ENCODE measurements at places on chromosomes 16 and 17.

GRCh38 chr17:55265311-55266021 is 706 bp downstream of the HLF start:
- DNase-seq, result no peak

DNA sequence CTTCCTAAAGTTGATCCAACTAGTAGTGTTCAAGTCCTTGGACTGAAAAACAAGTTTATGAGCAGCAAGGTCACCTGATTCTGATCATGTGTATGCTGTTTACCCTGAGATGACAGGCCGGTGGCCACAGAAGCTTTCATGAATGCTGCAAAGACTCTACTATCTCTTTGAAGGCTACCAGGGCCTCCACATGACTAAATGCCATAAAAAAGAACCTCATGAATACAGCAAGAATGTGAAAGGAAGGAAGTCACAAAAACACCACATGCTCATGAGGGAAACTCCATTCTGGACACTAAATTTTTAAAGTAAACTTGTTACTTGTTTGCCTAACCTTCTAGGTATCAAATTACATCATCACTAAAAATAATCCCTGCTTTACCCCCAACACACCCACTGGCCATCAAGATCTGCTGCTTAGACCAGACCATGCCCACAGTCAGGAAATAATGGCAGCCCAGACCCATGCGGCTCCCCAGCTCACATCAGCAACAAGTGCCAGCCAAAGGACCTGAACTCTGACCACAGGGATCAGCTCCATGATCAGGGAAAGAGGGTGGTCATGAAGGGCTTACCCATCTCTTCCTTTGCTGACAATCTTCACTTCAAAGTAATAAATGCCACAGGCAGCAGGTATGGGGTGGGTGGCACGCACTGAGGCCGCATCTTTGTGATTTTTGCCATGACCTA is 1.4 kb downstream of the RANBP10 start:
- DNase-seq, result no peak

GRCh38 chr17:149897-150584 is 12.7 kb downstream of the SCGB1C2 start:
- DNase-seq, result no peak

DNA sequence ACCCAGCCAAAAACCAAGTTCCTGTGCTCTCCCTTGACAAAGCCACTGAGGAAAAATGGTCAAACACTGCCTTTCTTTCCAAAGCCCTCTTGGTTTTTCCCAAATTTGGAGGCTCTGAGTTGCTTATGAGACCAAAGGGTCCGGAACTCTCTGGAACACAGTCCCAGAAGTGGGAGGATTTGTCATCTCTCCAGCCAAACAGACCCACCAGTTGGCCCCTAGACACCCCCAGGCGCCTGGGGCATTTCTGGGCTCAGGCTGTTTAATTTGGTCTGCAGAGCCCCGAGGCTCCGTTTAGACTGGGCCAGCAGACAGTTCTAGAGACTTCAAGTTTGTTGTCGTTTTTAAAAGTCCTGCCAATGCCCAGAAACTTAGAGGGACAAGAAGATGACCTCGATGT is 239.1 kb downstream of the SEC14L1 start:
- DNase-seq, result no peak

DNA sequence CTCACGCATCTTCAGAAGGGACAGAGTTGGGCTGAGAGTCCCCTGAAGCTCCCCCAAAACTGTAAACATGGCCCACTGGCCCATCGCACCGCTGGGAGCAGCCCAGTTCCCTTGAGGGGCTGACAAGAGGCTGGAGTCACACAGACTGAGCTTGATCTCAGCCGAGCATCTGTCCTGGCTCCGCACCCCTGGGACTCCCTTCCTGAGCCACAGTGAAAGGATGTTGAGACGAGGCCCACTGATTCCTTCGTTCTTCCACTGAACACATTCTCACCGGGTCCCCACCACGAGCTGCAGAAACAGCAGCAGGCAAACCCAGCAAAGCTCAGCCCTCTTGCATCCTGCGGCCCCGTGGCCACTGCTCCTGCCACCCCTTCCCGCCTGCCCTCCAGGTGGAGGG is 145.9 kb upstream of the CIBAR2 start:
- DNase-seq, result no peak

DNA sequence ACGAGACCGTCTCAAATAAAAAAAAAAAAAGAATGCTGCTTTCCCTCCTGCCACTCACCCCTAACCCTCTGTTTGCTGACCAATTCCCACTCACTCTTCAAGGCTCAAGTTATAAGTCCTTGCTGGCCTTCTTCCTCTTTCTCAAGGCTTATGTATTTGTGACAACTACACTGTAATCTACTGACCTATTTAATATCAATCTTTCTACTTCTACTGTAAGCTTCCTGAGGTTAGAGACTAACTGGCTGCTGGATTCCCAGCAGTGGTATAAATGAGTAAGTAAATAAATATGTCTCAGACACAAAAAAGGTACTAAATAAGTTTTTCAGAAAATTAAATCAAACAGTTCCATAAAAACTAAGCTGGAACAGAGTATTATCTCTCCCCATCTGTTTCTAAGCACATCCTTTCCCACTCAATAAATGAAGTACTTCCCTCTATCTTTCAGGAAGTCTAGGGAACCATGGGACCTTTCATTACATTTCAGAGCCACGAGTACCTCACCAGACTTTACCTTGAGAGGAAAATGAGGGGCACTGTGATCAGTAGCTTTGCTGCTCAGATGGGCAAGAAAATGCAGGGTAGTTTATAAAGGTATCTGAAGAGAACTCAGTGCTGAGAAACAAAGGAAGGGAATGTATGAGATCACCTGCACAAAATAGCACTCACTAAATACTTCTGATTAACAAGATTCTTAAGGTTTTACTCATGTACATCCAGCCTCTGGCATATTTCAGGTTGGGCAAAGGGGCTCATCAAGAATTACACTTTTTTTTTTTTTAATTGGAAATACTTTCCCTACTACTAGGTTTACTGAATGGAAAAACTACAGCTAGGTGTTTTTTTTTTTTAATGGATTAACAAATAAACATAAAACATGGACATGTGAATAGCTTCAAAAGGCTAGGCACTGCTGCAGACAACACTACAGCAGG is 10.8 kb downstream of the SSH2 start:
- peak; percentile 10 for DNase-seq

GRCh38 chr17:70774339-70775117 is 605.2 kb downstream of the KCNJ2 start:
- no peak for DNase-seq

DNA sequence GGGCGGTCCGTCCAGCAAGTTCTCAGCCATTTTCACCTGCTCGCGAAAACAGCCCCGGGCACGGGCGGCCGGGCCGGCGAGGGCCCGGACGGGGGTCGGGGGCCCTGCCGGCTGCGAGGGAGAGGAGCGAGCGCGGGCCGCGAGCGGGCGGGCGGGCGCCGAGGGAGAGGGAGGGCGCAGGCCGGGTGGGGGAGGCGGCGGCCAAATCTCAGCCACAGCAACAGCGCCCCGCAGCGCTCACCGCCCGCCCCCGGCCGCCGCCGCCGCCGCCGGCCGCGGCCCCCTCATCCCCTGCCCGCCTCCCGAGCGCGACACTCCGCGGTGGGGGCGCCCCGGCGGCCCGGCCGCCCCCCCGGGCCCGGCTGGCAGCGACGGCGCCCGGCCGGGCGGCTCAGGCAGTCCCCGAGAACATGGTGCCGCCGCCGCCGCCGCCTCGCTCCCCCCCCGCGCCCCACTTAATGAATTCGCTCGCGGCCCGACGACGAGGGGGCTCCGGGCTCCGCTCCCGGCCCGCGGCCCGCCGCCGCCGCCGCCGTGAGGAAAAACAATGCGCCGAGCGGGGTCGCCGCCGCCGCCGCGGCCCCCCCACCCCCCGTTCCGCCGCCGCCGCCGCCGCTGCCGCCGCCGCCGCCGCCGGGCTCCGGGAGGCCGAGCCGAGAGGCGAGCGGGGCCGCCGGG is 487 bp downstream of the CREBBP start:
- peak; percentile 71 for DNase-seq

DNA sequence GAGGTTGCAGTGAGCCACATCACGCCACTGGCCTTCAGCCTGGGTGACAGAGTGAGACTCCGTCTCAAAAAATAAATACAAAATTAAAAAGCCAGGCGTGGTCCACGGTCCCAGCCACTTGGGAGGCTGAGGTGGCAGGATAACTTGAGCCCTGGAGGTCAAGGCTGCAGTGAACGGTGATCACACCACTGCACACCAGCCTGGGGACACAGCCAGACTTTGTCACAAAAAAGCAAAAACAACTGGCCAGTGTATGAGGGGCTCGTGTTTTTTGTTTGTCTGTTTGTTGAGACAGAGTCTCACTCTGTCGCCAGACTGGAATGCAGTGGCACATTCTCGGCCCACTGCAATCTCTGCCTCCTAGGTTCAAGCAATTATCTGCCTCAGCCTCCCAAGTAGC is 1.2 kb upstream of the UBB start:
- DNase-seq, result no peak

GRCh38 chr17:63293323-63294075 is 152.6 kb downstream of the CYB561 start:
- peak; percentile 87 for DNase-seq

DNA sequence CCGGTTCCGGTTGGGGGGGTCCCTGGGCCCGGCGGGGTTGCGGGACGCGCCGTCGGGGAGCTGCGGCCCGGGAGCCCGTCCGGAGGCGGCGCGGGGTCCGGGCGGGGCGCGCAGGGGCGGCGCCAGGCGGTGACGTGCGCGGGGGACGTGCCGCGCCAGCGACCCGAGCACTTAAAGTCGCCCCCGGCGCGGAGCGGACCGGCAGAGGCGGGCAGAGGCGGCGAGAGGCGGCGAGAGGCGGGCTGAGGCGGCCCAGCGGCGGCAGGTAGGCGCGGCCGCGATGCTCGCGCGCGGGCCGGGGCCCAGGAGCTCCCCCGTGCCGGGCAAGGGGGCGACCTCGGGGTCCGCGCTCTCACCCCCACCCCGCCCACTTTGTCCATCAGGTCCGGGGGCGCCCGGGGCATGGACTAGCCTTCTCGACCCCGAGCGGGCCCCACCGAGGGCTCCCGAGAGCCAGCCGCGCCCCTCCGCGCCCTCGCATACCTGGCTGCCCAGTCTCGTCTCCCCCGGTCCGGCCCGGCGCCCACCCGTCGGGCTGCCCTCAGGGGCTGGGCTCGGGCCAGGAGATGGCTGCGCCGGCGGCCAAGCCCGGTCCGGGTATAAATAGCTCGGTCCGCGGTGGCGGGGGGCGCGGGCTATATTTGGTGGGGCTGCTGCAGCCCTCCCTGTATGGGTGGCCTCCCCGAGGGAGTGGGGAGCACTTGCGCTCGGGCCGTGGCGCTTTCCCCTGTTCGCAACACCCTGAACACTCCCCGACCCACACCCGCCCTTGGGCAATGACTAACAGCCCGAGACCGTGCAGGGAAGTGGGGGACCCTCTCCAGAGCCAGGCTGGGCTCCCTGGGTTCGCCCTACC is at the start of gene SLC16A3:
Gene SLC16A3 (plus strand): TSS at position 201 of the 856 bp plus-strand sequence. CDS start 6,967 bp downstream, outside the sequence.
- DNase-seq, result peak; percentile 82

GRCh38 chr16:19926449-19927390 is 42.1 kb upstream of the GPRC5B start:
- no peak for DNase-seq

GRCh38 chr16:2154533-2155090 is 970 bp upstream of the TRAF7 start:
- DNase-seq, result peak; percentile 27

DNA sequence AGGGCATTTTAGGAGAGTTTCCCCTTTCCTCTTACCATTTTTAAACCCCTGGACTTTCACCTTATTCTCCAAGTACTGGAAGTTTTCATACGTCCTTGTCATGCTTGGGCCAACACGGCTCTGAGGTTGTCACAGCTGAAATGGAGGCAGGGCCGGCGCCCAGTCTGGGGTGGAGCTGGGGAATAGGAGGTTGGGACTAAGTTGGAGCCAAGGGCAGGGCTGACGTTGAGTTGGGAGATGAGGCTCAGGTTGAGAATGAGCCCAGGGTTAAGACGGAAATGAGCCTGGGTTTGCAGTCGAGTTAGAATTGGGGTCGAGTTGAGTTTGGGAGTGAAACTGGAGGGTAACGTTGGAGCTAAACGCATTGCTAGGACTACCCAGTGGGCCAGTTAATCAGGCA is 1.3 kb downstream of the CLEC10A start:
- DNase-seq, result no peak

DNA sequence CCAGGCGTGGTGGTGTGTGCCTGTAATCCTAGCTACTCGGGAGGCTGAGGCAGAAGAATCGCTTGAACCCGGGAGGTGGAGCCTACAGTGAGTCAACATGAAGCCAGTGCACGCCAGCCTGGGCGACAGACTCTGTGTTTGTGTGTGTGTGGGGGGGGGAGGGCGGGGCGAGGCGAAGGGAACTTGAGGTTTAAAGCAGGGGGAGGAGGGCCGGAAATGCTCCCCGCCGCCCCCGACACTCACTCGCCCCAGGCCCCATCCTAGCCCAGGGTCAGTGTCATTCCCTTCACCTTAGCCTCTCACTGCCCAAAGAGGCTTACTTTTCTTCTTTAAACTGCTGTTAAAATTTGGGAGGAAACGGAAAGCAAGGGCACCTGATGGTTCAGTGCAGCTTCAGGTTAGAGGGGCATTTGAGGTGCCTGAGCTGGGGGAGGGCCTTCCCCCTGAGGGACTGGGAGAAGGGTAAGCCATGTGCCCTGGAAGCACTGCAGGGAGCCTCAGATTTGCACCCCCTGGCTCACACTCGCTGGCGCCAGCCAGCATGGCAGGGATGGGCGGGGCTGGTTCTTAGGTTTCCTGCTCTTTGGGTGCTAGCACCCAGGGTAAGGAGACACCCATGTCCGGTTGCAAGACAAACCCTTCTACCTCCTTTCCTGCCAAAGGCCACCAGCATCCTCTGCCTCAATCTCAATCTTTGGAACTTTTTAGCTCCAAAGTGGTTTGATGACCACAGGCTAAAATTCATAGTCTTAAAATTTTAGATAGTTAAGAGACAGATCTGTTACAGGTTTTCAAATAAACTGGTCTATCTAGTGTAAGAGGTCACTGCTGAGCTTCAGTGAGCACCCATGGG is 2.2 kb upstream of the LIMD2 start:
- peak; percentile 85 for DNase-seq

- no peak for DNase-seq
These were observed 176.8 kb upstream of the HSBP1 start for GRCh38 chr16:83630979-83631378.

DNA sequence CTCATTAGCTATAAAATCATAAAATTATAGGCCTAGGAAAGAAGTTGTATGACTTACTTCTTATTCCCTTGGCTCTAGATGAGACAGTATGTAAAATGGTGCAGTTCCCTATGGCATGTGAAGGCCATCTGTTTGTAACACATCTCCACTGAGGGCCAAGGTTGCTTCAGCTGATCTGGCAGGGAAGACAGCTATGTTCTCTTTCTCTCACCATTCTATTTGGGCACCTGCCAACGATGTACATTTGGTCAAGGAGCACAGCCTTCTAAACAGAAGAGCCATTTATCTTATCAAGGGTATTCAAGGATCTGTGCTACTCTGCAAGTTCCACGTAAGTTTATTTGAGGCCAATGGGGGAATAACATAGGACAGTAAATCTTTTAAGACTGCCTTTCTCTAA is 129.8 kb upstream of the TOM1L1 start:
- DNase-seq, result no peak

DNA sequence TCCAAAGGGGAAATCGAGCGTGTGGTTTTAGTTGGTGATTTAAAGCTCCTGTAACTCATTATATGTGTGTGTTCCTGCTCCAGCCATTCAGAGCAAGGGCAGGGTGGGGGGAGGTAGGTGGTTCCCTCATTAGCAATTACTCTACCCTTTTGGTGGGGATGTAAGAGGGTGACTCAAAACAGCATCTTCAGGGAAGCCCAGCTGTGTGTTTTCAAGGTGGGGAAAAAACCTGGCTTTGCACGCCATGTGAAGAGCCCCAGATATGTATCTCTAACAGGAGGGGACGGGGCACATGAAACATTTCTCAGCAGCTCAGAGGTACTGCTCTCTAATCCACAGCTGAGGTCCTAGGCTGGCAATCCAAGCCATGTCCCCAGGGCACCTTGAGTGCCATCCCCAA is 241.3 kb upstream of the ZFHX3 start:
- DNase-seq, result no peak

- DNase-seq, result no peak
These were observed 1.7 kb downstream of the SLC25A10 start for GRCh38 chr17:81713556-81714411.
